B cell (primary cell): ENCODE measurements at places on chromosomes 11 and 22.

GRCh38 chr11:78397398-78397797 is 20.2 kb downstream of the GAB2 start:
- DNase-seq: peak; percentile 61

- no peak for DNase-seq
Observed at GRCh38 chr11:100778166-100778785, 91.2 kb downstream of the ARHGAP42 start.

DNA sequence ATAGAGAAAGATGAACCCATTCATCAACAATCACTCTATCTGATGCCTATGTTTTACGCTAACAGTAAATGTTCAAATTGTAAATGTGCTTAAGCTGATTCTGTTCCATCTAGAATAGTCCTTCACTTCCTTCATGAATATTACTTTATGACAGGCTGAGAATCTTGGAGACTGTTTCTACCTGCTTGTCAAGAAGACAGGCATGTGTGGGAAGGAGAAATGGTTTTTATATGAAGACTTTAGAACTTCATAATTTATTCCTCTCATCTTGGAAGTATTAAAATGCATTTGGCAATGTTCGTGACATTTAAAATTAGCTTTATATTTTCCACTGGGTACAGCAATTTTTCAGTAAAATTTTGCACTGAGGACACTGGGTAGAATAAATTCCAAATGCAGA is 41.0 kb downstream of the ELMOD1 start:
- no peak for DNase-seq

DNA sequence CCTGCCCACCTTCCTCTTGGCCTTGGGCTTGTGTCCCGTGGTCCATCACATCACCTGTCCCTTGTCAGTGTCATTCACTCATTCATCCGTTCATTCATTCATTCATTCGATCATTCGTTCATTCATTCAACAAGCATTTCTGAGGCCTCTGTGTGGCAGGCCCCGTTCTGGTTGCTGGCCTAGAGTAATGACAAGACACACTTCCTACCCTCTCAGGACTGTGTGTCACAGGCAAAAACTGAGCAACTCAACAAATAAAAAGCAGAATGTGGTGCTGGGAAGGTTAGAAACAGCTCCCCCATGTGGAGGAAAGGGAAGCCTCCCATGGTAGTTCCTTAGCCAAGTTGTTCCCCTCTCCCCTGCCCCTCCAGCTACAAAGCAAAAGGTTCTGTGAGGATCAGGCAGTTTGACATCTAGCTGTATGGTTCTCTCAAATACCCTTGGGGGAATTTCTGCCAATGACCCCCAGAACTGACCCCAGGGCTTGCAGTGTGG is 1.6 kb upstream of the OMP start:
- no peak for DNase-seq

DNA sequence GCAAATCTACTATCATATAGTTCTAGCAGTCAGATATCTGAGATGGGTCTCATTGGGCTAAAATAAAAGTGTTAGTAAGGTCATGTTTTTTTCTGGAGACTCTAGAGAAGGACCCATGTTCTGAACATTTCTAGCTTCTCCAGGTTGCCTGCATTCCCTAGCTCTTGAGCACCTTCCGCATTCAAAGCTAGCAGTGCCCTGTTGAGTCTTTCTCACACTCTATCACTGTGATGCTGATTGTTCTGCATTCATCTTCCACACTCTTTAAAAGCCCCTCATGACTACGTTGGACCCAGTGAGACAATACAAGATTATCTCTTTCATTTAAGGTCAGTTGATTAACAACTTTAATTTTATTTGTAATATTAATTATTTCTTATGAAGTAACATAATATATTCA is 433.3 kb upstream of the CHORDC1 start:
- DNase-seq: no peak

DNA sequence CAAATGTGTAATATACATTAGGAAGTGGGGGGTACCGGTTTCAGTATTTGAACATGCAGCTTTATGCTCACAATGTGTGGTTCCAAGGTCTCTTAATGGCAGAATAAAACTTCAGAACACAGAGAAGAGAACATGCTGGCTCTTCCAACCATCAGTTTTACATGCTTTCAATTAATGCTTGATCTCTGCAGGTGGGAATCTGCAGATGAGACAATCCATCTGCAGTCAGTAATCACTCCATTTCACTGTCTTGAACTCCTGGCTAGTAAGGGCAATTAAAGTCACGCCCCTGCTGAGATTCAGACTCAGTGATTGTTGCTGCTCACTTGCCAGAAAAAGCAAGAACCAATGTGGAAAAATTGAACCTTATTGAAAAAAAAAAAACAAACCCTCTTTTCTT is 945.7 kb downstream of the DLG2 start:
- DNase-seq: no peak

GRCh38 chr22:20976291-20976877 is 5.7 kb upstream of the LZTR1 start:
- no peak for DNase-seq

- DNase-seq: peak; percentile 79
Observed at GRCh38 chr22:30304495-30305244, 15.4 kb upstream of the CASTOR1 start.

- DNase-seq: peak; percentile 64
Observed at GRCh38 chr11:118353084-118353710, 6.2 kb upstream of the UBE4A start.

DNA sequence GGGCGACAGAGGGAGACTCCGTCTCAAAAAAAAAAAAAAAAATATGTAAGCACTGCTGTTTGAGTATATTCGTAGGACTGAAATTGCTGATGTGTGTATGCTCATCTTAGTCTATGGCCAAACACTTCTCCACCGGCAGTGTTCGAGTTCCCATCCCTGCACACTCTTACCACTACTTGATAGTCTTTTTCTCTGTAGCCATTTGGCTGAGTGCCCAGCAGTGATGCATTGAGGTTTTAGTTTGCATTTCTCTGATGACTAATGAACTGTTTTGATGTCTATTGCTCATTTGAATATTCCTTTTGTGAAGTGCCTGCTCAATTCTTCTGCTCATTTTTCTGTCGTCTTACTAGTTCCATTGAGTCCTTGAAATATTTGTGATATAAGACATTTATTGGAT is 1.9 kb downstream of the TIRAP start:
- DNase-seq: peak; percentile 56

- no peak for DNase-seq
Observed at GRCh38 chr22:21762712-21763581, 27.4 kb upstream of the YPEL1 start.

GRCh38 chr22:27100789-27101188 is 443.4 kb downstream of the MIAT start:
- no peak for DNase-seq

GRCh38 chr22:18975434-18976196 is 39.5 kb upstream of the PRODH start:
- DNase-seq: no peak

- DNase-seq: no peak
Observed at GRCh38 chr11:8442301-8442700, 151.7 kb downstream of the STK33 start.

GRCh38 chr11:101553891-101554292 is 29.9 kb downstream of the TRPC6 start:
- peak; percentile 30 for DNase-seq

- DNase-seq: no peak
Observed at GRCh38 chr11:4466131-4466870, 16.1 kb upstream of the OR52K1 start.

DNA sequence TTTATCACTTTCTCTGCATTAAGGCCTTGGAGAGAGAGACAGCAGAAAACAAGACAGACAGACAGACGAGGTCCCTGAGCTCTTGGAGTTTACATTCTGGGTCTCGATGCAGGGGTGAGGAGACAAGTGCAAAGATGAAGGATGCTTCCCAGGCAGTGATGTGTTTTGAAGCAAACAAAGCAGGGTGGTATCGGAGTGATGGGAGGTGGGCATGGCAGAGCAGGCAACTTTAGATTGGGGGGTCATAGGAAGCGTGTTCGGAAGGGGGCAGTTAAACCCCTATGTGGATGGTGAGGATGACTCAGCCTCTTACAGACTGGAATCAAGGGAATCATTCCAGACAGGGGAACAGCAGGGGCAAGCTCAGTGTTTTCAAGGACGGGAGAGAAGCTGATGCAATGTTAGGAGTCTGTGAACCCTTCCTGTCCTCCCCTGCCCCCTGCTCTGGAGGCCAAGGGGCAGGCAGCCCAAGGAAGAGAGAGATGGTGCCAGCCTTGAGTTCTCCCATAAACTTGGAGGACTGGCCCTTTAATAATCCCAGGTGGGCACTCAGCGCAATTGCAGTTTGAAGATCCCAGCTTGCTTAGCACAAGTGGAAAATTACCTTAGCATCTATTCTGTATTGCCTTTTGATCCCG is 180.2 kb downstream of the CHST1 start:
- DNase-seq: no peak

GRCh38 chr11:40713083-40713482 is 746.4 kb downstream of the LRRC4C start:
- no peak for DNase-seq

DNA sequence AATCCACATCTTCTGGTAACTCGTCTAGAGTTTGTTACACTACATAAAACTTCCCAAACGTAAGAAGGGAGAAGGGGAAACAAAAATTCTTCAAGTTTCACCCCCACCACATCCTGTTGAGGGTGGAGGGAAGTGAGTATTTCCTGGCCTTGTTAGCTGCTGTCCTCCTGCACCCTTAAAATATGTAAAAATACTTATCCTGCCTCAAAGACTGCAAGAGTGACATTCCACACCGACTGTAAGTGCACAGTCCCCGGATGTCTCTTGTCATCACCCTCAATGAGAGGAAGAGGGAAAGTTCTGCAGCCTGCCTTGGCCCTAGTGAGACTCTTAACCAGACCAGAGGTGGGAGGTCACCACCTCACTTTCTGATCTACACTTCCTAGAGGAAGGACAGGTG is 3.3 kb downstream of the TMEM121B start:
- DNase-seq: no peak

DNA sequence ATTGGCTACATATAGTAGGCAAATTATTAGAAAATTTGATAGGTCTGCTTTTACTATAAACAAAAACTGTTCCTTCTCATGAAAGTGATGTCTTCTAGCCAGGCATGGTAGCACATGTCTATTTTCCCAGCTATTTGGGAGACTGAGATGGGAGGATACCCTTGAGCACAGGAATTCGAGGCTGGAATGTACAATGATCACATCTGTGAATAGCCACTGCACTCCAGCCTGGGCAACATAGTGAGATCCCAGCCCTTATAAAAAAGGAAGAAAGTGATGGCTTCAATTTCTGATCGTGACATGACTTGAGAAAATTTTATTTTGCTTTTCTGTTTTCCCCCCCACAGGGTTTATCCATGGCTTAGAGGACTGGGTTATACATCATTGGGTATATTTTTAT is 19.5 kb upstream of the B3GNT6 start:
- no peak for DNase-seq

DNA sequence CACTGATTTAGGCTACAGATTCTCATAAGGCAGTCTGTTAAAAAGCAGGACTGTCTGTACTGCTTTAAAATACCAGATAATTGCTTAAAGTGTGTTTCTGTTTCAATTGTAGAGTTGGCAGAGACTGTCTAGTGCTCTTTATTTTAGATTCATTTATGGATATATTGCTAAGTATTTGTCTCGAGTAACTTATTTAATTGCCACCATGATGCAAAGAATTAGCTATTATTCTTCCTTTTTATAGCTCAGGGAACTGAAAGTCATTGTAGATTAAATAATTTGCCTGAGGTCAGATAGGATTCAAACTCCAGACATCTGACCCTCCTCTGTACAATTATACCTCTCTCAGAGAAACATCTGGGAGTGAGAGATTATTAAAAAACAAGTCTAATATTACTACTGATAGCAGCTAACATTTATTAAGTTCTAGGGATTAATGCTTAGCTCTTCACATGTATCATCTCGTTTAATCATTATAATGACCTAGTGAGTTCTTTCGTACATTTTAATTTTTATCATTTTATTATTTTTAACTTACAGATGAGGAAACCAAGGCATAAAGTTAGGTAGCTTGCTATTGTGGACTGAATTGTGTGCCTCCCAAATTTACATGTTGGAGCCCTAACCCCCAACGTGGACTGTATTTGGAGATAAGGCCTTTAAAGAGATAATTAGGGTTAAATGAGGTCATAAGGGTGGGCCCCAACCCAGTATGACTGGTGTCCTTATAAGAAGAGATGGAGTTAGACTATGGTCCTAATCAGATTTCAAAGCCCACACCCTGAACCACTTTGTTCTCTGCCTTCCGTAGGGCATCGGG is 19.7 kb upstream of the RAG2 start:
- DNase-seq: no peak

DNA sequence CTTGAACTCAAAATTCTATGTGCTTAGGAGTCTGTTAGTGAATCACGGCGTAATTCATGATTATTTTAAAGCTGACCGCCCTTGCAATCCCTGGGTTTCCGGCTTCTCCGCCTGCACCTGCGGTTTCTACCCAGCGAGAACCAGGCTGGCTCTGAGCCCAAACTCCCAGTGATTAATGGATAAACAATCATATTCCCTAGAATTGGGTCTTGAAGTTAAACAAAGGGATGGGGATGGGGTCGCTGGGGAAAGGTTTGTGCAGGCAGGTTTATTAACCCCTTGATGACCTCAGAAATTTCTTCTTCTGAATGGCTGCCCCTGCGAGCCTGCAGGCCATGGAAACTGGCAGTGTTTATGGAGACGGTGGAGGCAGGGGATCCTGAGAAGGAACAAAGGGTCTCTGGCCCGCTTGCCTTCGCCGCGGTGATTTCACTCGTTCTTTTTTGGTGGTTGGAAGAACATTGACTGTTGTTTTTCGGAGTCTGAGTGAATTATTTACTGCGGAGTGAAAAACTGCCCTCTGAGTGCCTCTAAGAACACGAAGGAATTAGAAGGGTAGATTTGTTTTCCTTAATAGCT is 1000.3 kb downstream of the BRD1 start:
- DNase-seq: no peak

DNA sequence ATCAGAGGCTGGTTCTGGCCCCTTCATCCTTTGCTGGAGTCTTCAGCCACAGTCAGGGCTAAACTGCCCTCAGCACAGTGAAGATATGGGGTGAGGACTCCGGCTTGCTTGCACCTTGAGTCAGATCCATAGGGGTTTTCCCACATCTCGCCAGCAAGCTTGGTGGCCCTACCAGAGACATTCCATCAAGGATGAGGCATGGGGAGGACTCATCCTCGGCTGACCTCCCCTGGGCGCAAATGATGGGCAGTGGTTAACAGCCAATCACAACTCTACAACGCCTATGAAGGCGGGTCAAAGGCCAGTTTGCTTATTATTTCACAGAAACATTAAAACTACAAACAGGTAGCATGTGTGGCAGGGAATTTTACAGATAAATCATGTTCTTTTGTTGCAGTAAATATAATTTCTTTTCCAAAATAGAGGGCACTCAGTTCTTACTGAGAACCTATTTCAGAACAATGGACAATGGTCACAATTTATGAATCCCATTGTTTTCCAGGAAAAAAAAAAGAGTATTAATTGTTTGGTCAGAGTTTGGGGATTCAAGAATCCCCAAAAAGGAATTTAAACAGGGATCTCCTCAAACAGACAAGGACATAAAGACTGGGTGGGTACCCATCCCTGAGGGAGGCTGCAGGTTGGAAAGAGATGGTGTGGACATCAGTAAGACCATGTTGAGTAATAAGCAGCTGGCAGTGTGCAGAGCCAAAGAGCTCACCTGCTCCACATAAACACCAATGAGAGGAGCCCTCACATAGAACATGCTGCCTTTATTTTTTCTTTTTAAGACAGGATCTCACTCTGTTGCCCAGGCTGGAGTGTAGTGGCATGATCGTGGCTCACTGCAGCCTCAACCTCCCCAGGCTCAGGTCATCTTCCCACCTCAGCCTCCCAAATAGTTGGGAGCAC is 14.8 kb downstream of the PLAAT3 start:
- DNase-seq: no peak
